Activated CD4-positive, alpha-beta T cell treated with anti-CD3 and anti-CD28 coated beads for 1 hour (primary cell): ENCODE measurements at places on chromosomes 5 and 9.

DNA sequence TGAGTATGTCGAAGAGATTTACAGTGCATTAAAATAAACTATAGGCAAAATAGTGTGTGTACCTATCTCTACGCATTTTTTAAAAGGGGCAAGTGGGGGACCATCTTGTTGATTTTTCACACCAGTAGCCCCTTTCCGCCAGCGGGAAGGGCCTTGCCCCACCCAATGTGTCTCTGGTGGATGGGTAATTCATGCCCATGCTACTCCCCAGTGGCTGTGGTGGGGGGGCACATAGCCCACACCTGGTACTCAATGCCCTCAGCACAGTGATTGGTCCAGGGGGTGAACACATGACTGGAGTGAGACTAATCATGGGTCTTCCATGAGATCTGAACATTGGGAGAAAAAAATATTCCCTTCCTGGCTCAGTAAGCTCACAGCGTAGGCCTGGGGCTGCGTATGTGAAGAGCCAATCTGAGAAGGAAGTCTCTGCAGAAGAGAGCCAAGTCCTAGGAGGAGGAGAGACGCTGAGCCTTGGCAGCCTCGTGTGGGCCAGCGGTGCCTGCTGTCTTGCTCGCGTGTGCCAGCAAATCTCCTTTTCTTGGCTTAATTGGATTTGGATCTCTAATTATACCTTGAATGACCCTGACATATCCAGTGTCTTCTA, 103.4 kb downstream of the ADAMTS2 start:
- no peak for DNase-seq

DNA sequence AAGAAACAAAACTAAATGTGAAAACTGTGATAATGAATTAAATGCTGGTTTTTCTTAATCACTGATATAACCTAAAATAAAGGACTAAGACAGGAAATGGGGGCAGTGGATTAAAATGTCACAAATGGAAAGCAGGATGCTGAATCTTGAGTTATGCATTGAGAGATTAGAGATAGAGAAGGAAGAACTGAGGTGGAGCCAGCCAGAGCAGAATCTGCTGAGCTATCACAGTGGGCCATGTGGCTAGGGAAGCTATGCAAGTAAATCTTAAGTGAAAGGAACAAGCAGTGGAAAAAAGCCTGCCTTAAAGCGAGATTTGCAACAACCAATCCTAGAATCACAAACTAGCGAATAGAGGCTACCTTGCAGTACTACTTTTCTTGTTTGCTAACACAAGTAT, 188.5 kb upstream of the RASA1 start:
- DNase-seq, result no peak

DNA sequence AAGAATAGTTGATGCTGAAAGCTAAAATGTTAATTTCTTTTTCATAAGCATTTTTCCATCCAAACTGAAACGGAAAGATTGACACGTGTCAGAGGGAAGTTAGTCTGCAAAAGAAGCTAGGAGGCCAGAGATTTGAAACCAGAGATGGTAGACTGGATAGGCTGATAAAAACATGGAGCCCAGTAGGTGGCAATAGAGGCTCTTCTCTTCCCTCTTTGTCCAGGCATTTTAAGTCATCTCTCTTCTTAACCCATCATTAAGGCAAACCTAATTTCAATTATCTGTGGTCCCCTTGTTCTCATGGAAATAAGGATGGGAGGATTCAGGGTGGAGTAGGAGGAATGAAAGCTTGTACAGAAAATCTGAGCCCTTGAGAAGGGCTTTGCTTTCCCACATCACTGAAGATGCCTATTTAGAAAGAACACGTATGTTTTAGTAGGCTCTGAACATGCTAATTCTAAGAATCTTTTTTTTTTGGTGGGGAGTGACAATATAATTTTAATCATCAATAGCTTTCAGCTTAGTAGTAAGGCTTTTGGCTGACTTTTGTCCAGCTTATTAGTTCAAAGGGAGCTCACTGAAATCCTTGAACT, 66.6 kb downstream of the ZNF474 start:
- no peak for DNase-seq

DNA sequence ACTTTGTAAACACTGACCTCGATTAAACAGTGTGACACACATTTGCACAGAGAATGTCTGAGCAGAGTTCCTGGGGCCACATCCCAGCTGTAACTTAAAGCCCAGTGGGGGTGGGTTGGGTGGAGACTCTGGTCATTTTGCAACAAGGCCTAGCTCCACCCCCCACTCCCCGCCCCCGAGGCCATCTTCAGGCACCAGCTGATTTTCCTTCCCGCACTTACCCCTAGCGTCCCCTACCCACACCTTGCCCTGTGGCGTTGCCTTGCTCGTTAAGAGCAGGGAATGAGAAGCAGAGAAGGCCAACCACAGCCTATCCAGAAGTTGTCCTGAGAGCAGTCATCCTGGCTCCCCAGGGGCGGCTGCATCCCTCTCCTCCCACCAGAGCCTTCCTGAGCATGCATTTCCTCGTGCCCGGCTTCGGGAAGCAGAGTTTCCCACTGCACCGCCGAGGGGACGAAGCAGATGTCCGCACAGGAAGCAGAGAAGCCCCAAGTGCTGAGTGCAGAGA, 101.7 kb upstream of the SARDH start:
- DNase-seq, result no peak

- DNase-seq, result no peak
Measured at GRCh38 chr9:78262655-78263054, 26.8 kb downstream of the CEP78 start.

GRCh38 chr9:137951107-137951506, 73.5 kb downstream of the CACNA1B start:
- no peak for DNase-seq

GRCh38 chr5:122183098-122183787, 53.9 kb downstream of the ZNF474 start:
- no peak for DNase-seq
